H54 (cell line): ENCODE measurements at places on chromosomes 1 and 21.
A peak's percentile ranks its signal among the peaks of the same experiment; 100 is the strongest.

DNA sequence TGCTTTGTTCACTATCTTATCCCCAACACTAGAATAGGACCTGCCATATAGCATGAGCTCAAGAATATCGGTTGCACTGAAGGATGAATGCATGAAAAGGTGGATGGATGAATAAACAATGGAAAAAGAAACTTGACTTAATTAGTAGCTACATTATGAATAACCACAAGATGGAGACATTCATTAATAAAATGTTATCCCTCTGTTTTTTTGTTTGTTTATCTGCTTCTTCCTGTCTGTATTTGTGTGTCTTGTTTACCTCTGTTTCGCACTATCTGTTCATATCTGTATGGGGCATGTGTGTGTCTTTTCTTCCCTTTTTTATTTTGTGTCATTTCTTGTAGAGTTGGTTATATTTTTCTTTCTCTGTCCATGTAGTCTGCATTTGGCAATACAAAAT is 1.1 kb upstream of the OR14I1 start:
- no peak for DNase-seq

DNA sequence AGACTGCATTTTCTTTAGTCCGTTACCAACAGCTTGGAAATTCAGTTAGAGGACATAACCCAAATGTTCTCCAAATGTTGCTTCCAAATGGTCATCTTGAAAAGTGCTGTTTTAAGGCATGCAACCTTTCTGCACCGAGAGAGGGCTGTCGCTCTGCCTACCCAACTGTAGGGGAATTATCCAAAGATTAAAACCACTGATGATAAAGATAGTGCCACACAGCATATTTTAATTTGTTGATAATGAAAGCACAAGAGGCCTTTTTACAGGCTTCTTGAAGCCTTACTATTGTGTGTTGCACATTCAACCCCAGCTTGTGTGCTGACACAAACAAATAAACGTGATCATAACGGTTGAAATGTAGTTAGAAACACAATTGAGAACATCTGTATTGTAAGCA is 121.5 kb downstream of the LMO4 start:
- no peak for DNase-seq

DNA sequence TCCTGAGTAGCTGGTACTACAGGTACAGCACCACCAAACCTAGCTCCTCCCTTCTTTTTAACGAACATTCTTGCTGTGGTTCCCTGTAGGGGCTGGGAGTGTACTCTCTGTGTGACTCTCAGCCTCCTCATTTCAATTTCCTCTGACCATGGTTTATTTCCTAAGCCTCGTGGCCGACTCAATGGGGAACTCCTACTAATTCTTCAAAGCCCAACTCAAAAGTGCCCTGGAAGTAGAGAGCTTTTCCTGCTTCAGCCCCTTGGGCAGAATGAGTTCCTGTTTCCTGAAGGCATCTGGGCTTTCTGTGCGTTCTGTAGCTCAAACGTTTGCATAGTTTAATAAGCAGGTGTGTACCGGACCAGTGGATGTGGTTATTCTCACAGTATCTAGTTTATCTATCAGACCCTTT is 70.9 kb upstream of the ACOT11 start:
- DNase-seq: no peak

- DNase-seq: no peak
These were observed 960 bp downstream of the RCAN1 start for GRCh38 chr21:34613679-34614627.

GRCh38 chr1:198530953-198531352 is 9.5 kb downstream of the ATP6V1G3 start:
- DNase-seq: no peak

DNA sequence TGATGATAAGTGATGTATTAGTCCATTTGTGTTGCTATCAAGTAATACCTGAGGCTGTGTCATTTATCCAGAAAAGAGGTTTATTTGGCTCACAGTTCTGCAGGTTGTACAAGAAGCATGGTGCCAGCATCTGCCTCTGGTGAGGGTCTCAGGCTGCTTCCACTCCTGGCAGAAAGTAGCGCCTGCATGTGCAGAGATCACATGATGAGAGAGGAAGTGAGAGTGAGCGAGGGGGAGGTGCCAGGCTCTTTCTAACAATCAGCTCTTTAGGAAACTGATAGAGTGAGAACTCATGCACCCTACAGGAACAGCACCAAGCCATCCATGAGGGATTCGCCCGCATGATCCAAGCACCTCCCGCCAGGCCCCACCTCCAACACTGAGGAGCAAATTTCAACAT is 2.2 kb upstream of the FHAD1 start:
- no peak for DNase-seq

DNA sequence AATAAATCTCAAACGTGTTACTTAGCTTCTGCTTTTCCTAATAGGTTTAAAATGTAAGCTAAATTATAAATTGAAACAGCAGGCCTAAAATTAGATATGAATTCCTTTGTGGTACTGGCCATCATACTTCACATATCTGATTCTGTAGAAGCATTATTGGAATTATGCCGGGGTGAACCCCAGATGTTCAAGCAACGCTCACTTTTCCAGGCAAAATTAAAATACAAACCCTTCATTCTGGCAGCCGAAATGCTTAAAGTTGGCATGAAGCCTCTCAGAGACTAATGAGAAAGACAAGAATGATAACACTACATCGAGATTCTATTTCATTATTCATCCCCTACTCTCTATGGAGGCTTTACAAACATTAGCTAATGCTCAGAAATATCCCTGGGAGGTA is 1352.7 kb upstream of the ADGRL2 start:
- DNase-seq: no peak

- no peak for DNase-seq
These were observed 18.4 kb downstream of the MTX1 start for GRCh38 chr1:155226910-155227260.

DNA sequence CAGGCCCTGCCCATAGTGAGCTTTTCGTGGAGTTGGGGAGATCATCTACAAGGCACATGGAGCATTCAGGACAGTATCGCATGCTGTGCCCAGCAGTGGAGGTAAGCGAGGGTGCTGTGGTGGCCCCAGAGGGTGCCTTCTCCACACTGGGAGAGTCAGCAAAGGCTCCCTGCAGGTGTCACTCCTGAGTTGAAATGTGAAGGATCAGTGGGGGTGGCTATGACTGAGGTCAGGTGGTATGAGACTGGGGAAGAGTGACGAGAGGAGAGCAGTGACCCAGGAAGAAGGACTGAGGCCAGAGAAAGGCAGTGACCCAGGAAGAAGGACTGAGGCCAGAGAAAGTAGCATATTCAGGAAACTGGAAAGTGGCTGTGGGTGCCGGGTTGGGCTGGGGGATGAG is 53.0 kb downstream of the SPAG17 start:
- DNase-seq: no peak

GRCh38 chr1:206967096-206967849 is 3.0 kb downstream of the FCAMR start:
- DNase-seq: no peak

- DNase-seq: peak; percentile 81
These were observed 30.0 kb downstream of the SLC27A3 start for GRCh38 chr1:153805042-153805745.

GRCh38 chr1:113057006-113057405 is 16.0 kb upstream of the LRIG2 start:
- no peak for DNase-seq

DNA sequence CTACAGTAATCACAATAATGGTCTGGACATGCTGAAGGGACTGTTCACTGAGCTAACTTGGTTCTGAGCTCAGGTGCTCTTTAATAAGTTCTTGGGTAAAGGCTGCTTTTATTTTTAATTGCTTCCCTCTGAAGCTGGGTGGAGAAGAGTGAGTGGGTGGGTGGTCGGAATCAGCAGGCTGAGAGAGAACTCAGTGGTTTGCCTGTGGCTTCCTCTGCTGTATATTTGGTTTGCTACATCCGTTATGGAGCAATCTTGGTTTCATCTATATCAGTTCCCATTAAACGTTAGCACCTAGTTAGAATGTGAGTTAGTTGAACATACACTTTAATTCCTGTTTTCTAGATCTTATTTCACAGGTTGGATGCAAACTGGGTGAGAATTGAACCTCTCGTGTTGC is 23.3 kb downstream of the CNIH4 start:
- DNase-seq: no peak

DNA sequence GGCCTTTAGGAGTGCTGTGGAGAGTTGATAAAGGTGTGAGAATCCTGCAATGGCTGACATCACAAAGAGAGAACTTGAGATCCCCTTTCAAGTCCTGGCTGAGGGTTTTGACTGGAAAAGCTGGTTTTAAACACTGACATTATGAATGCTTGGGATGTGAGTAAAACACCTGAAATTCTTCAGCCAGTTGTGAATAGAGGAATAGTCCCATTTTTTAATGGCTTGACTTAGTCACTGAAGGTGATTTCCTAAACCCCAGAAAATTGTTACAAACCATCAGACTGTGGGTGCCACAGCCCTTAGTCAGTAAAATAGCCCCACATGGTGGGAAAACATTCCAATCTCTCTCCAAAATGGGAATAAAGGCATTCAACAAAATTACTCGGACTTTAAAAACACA is 107.7 kb upstream of the LMO4 start:
- DNase-seq: no peak

DNA sequence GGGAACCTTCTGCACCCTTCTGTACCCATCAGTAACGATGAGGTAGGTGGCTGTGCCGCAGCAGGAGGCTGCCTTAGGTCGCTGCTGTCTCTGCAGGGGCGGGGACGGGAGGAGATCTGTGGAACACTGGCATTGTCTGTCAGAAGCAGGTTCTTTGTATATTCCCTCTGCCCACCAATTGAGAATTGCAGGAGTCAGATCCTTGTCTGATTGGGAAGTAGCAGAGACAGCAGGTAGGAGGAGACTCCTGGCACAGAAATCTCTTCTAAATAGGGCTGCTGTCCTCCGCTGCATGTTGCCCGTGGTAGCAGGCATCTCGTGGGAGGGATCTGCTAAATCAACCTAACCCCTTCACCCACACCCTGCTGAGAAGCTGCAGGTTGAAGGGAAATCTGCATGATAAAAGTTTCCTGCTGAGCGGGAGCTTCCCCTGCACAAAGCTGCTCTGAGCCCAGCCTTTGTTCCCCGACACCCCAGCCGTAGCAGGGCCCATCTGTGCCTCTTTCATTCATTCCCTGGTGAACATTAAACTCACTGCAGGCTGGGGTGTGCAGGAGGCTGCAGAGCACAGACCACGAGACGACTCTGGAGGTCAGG is 15.9 kb downstream of the SARS1 start:
- DNase-seq: no peak

DNA sequence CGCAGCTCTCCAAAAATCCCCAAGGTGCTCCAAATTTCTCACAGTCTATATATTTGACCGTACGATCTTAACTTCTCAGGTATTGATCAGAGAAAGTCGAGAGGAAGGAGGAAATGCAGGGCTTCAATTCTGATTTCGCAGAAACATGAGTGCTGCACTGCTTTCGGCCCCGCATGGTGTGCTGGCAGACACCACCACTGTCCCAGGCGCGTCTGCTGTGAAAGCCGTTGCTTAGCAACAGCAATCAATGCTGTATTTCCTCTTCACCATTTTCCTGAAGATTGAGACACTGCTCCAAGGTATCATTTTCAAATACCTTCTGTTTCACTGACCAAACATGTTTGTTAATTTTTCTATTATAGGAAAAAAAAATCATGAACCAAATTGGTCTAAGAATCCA is 296.3 kb downstream of the SMYD3 start:
- DNase-seq: no peak

DNA sequence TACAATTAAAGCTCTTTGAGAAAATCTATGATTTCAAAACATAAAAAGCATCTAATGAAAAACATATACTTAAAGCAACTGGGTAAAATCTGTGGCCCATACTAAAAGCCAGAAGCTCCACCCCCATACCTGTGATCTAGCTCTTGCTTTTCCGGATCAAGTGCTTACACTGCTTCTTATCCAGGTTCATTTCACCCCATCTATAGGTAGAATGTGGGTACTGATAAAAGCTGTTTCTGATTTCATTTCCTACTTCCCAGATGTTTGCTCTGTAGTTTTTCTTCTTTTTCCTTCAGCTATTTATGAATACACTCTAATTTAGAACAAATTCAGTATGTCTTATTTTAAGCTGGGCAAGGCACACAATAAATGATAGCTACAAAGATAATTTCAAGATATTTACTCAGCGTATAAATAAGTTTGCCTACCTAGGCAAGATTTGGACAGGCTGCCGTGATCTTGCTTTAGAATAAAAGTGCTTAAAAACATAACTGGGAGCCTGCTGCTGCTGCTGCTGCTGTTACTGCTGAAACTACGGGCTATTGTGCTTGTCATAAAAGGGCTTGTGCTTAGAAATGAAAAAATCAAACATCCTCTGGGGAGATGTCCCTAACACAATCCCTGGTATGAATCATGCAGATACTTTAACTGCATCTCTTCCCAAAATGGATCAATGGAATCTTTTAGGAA is 2.1 kb downstream of the SIPA1L2 start:
- peak; percentile 24 for DNase-seq

DNA sequence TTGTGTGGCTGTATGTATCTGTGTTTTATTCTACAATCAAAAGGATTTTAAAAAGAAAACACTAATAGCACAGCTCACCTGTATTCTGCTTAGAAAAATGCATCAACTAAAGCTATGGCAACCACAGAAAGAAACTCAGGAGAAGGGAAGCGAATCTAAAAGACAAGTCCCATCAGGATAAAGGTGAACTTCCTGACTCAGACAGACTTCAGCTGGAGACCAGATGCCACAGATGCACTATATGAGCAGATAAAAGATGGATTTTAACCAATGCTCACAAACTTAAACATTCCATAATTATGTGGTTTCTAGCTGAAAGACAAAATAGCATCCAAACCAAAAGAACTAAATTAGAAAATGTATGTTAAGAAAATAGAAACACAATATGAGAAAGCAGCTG is 231.0 kb downstream of the RERE start:
- DNase-seq: no peak

- DNase-seq: no peak
These were observed 241.4 kb downstream of the TOMM20 start for GRCh38 chr1:234887016-234887900.

- peak; percentile 84 for DNase-seq
These were observed 107.6 kb downstream of the CCDC185 start for GRCh38 chr1:223500560-223501425.

GRCh38 chr1:41718497-41718896 is 200.2 kb downstream of the HIVEP3 start:
- no peak for DNase-seq
